CD4-positive, alpha-beta T cell treated with Interleukin-1 beta for 1 hour (primary cell): ENCODE measurements at places on chromosomes 13 and 19.

DNA sequence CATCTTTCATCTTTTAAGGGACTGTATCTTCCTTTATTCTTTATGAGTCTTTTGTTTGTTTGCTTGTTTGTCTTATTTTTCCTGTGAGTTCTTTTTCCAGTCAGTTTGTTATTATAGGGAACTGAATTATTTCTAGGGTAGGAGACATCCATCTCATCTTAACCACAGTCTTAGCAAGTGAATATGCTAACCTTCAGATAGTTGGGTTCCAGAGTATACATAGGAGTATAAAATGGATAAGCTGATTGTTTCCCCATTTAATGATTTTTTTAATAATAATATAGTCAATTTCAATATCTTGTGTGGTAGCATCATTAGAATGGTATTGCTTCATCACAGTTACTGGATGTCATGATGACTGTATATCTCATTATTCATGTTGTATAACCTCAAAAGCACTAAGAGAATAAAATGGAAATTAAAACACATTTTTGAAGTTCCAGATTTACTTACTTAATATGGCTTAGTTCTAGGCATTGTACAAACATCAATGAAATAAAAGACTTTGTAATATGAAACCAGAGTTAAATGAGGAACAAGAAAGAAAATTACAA is 33.0 kb downstream of the GPC6 start:
- no peak for DNase-seq

DNA sequence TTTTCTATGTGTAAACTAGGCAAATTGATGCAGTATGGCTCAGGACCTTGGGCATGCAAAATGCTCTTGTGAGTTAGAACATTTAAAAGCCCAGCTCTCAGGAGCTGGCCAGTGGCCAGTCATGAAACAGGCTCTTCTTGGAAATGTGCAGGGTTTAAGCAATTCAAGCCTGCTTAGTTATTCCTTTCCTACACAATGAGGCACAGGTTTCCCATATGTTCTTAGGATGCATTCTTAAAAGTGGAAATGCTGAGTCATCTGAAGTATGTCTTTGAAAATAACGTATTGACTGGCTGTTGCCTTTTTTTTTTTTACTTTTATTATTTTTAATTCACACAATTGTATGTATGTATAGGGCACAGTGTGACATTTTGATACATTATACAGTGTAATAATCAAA is 300.7 kb downstream of the SLC7A1 start:
- no peak for DNase-seq

GRCh38 chr13:59513686-59514085 is 650.0 kb downstream of the DIAPH3 start:
- DNase-seq = no peak

DNA sequence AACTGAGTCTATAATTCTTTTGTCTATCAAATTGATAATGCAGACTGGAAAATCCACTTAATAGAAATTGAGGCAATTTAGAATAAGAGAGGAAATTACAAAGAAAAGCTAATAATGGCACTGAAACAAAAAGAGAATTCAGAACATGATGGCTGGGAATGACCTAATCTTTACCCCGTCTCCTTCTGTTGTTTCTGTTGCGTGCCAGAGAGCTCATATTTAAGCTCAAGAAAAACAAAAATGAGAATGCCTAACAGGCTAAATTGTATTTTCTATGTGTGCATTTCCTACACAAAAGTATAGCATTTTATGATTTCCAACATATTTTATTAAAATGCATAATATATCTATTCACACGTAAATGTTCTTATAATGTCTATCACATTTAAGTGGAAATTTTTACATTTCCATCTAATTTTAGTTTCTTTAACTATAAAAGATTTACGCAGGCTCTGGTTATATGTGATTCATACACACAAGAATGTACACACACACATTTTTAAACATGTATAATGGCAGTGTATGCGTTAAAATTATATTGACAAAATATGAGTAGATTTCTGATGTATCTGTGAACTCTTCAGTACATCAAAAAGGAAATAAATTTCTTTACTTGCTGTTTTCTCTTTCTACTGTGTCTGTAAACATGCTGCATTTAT is 432.3 kb downstream of the SLITRK6 start:
- no peak for DNase-seq

- DNase-seq = peak; percentile 54
Observed at GRCh38 chr19:13844130-13844631, 32.8 kb upstream of the NANOS3 start.

DNA sequence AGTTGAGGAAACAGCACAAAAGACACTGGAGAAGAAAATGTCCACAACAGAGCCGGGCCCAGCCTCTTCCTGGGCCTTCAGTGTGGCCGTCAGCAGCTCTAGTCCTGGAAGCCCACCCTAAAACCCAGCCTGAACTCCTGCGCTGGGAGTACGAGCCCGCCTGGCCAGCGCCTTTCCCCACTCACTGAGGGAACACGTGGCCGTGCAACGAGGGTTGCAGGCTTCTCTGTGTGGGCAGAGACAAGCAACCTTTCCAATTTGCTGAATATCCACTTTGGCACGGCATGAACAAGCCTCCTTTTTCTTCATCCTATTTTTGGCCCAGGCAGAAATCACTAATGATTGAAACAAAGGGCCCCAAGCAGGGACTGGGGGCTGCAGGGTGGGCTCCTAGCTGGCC is 89.2 kb downstream of the CRYL1 start:
- no peak for DNase-seq

DNA sequence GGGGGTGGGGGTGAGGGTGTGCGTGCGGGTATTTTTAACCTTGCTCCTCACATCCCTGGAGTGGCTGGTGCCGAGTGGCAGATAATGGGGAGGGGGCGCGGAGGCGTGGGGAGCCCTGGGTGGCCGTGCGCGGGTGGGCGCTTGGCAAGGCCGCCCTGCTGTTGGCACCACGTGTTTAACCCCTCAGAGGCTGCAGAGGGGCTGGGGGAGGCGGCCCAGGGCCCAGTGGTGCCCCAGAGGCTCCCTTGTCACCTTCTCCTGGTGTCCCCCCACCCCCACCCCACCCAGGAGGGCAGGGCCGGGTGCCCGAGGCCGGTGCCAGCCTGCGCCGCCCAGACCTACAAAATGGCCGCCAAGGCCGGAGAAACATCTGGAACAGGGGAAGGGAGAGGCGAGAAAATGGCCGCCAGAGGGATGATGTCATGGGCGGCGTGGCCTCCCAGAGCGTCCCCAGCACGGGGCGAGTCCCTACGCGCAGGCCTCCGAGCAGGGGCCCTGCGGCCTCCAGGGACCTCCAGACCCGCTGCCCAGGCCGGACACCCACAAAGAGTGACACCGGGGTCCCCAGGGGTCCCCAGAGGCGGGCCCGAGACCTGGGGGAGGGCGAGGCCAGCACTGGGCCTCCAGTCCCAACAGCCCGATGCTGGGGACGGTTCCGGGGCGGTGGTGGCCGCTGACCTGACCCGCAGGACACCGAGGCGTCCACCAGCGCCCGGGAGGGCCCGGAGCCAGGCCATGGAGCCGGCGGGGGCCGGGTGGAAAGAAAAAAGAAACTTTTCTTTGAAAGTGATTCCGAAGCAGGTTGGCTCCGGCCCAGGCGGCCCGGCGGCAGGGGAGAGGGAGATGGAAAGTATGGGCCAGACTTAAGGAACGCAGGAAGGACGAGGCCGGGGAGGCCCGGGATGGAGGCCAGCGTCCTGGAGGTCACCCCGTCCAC is 38.2 kb downstream of the NFIC start:
- no peak for DNase-seq

GRCh38 chr19:18913466-18913865 is 5.7 kb downstream of the COPE start:
- DNase-seq = no peak

- DNase-seq = no peak
Observed at GRCh38 chr19:49514151-49514550, 1.7 kb downstream of the FCGRT start.

GRCh38 chr13:29978211-29978610 is 127.8 kb upstream of the UBL3 start:
- no peak for DNase-seq

DNA sequence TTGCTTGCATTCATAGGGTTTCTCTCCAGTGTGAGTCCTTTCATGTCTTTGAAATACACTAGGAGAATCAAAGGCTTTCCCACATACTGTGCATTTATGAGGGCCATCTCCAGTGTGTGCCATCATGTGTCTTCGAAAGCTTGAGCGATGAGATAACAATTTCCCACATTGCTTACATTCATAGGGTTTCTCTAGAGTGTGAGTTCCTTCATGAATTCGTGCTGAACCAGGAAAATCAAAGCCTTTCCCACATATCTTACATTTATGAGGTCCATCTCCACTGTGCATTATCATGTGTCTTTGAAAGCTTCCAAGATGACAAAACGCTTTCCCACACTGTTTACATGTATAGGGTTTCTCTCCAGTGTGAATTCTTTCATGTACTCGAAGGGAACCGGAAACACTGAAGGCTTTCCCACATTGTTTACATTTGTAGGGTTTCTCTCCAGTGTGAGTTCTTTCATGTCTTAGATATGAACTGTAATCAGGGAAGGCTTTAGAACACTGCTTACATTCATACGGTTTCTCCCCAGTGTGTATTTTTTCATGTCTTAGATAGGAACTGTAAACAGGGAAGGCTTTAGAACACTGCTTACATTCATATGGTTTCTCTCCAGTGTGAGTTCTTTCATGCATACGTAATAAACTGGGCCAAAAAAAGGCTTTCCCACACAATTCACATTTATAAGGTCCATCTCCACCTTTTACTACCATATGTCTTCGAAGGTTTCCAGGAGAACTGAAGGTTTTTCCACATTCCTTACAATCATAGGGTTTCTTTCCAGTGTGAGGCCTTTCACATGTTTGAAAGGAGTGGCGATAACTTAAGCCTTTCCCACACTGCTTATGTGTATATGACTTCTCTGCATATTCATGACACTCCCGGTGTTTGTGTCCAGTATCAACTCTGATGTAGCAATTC is 21.4 kb downstream of the ZNF44 start:
- DNase-seq = no peak

- DNase-seq = no peak
Observed at GRCh38 chr13:27821566-27821965, 29.3 kb downstream of the GSX1 start.
